CD4-positive, alpha-beta T cell treated with Interleukin-4 for 1 hour (primary cell): ENCODE measurements at places on chromosomes 4 and X.

DNA sequence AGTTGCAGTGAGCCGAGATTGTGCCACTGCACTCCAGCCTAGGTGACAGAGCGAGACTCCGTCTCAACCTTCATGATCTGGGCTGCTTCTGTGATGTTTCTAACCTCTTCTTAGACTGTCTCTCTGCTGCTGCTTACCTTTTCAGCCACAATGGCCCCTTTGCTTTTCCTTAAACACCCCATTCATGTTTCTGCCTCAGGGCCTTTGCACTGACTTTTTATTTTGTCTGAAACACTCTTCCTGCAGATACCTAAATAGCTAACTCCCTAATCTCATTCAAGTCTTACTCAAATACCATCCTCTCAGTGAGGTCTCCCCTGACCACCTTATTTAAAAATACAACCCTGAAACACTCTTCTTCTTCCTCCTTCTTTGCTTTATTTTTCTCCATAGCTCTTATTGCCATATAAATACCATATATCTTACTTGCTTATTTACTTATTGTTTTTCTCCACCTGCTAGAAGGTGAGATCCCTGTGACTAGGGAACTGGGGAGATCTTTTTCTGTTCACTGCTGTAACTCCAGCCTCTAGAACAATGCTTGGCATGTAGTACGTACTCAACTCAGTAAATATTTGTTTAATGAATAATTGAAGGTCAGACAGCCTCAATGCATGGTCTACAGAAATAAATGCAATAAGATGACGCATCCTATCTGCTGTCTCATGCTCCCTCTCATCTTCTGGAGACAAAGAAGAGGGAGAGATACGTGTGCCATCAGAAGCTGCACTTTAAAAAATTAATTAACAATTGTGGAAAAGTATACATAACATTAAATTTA lies 43.8 kb upstream of the SETD7 start:
- DNase-seq = no peak

- DNase-seq = no peak
These were observed 71.5 kb downstream of the ANAPC4 start for GRCh38 chr4:25448379-25449109.

- DNase-seq = no peak
These were observed 35.9 kb downstream of the SUPT20HL1 start for GRCh38 chrX:24396236-24396930.

DNA sequence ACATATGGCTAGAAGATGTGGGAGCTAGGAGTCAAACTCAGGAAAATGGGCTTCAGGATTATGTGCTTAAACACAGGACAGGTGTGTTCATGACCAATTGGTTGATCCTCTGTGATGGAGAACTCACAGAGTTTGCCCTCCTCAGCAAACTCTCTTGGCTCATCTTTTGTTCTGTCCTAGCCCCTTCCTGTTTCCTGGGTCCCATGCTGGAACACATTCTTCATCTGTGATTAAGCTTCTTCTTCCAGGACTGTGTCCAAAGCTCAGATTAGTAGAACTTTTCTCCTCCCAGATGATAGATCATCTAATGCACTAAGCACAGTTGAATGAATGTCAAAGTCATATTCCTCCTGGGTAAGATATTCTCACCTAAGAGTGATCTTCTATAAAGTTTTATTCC lies 38.8 kb upstream of the TCEANC start:
- DNase-seq = no peak

DNA sequence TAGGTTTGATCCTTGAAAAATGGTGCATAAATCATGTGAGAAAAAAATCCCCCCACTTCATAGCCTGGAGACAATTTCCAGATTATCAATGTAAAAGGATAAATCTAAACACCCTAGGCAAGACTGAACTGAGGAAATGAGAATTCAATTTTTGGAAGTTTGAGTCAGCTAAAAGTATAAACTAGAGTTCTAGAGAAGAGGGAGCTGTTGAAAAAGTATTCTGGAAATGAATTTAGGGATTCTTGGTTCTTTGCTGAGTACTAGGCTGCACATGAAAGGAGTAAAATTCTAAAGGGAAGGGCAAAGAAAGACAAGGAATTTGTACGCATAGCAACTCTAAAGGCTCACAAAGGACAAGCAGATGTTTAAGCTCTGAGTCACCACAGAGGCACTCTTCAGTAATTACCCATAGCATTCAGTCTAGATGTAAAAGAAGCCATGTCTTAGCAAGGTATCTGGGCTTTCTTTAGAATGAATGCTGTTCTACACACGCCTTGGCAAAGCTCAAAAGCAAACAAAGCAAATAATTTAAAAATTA lies 896.5 kb downstream of the PDHA2 start:
- no peak for DNase-seq

DNA sequence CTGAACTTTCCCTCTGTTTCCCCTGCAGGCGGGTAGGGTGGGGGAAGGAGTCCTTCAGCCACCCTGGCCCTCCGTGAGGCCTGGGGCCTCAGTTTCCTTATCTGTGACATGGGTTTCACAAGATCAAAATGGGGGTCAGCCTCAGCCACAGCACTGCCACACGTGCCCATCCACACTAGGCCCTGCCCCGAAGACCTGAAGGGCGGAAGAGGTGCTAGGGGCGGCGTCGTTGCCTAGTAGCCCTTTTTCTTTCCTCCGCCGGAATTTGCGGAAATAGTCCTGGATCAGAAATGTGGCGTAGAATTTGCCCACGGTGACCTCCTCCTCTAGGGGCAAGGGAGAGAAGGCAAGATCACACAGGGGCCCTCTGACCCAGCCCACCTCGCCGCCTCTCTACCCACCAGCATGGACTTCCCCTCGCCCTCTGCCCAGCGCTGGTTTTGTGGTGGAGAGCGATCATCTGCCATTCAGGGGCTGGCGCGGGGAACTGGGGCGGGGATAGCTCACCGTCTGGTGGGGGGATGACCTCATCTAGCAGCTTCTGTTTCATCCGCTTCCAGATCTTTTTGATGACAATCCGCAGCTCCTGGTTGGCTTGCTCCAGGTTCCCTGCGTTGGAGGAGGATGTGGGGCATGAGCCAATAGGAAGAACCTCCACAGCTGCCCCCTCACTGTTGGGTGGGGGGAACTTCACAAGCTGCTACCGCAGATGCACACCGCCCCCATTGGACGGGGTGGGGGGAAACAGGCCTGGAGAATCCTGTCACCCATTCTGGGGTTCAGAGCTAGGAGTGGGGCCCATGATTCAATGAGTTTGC lies 9.7 kb upstream of the SYP start:
- no peak for DNase-seq

DNA sequence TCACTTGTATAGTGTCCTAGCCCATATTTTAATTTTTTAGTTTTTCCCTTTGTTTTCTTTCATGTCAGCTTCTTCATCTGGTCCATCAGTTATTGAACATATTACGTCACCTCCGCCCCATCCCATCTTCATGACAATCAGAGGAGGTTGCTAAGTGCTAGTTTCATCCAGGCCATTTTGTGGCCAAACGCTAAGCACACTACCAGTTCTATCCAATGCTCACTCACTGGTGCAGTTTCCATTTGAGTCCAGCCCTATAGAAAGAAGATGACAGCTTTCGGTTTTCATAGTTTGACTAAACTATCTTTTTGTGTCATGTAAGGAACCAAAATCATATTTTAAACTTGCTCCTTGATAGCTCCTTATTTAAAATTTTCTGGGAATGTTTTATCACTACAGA lies 304.2 kb downstream of the TENM3 start:
- no peak for DNase-seq
